ENCODE measurements at places on chromosomes 13 and 19.
A peak's percentile ranks its signal among the peaks of the same experiment; 100 is the strongest.

DNA sequence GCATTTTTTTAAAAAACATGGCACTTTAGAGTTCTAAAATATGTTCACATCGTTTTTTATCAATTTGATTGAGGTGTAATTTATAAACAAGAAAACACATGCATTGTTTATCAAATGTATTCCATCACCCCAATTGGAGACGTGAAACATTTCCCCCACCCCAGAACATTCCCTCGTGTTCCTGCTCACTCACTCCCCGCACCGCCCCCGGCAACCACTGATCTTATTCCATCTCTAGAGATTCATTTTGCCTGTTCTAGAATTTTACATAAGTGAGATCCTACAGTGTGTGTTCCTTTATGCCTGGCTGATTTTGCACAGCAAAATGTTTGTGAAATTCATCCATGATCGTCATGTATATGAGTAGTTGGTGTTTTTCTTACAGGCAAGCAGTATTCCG, 50.5 kb upstream of the KCTD15 start:
- DNase-seq: no peak

GRCh38 chr19:13492128-13492527, 14.2 kb downstream of the CACNA1A start:
- DNase-seq: peak; percentile 55

- DNase-seq: no peak
These were observed 562.9 kb downstream of the MYO16 start for GRCh38 chr13:109192306-109192705.

GRCh38 chr13:83819156-83819555, 63.1 kb downstream of the SLITRK1 start:
- no peak for DNase-seq

DNA sequence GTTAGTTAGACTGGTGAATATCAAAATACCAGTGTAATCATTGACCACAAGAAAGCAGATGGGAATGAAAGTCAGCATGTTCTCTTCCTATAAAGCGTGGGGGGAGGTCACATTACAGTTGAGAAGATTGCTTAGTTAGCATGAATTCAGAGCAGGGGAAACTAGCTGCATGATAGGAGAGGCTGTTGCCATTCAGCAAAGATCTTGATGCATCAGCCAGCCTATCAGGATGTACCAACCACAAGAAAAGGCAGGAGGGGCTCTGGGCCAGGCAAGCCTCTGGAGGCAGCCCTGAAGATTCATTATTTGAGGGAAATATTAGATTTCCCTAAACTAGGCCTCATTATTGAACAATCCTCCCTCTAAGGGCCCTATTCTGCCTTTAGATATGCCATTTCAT, 5.0 kb upstream of the MTMR6 start:
- DNase-seq: peak; percentile 9

DNA sequence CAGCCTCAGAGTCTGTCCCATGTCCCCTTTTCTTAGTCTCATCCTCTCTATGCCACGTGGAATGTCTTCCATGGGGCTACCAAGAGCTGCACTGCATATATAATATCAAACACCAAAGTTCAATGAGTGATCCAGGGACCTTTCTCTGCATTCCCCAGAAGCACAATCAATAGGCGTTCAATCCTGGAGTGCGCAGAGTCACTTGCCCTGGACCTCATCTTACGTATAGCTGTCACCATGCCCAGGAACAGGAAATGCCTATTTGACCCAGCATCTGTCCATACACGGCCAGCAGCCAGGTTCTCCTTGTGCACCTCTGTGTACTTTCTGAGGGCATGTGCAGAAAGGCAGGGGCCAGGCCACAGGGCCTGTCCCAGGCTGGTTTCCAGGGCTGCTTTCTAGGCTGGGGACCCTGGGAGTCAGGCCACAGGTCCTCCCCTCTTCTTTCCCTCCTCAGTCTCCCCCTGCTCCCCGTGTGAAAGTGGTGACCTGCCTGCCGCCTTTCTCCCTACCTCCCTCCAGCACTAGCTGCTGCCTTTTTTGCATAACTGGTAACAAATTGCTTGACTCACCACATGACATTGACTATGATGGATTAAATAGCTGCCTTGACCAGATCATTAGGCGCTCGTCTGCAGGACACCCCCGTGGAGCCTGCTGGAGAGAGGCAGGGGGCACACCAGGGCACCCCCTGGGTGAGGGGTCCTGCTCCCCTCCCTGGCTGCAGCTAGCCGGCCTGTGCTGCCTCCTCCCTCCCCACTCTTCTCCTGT, 222.0 kb downstream of the ZNF536 start:
- no peak for DNase-seq

DNA sequence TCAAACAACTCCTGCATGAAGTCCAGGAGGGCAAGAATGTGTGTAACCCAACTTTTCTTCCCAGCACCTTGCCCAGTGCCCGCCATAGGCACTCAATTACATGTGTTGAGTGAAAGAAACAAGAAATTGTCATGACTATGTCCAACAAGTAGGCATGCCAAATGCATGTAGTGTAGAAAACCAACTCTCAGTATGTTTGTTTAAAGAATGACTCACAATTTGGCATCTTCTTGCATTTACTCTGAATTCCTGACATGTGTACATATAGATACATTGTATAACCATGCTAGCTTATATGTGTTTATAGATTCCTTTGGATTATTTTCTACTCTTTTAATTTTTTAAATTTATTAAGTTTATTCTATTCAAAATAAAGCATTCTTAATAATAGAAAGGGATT, 305.0 kb downstream of the EFNB2 start:
- no peak for DNase-seq

DNA sequence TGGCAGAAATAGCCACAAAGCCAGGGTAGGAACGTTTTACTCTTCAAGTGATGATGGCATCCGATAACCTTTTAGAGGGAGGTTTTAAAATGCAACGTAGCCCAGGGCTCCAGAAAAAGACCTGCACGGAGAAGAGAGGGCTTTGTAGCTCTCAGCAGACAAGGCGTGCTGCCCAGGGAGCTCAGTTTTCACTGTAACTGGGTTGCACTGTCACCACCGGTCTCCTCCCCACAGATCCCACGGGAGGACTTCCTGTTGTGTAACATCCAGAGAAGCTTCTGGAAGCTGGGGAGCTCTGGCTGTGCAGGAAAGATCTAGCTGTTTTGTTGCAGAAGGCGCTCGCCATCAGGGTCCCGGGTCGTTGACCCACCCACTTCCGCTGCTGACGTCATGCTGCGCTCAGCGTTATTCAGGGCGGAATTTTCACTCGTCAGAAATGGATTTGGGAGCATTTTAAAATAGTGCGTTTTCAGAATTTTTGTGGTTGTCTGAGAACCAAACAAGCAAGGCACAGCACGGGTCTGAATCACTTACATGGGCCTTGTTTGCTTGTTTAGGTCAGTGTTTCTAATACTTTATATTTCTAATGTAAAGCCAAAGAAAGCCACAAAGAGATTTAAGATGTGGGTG, 50.8 kb downstream of the ATP11A start:
- DNase-seq: peak; percentile 85
